ENCODE measurements at places on chromosomes 12 and 14. TPM values are rescaled to one million over a fixed set of nuclear protein-coding genes. Genes with fewer than 3 reads are reported as not detected.
A peak's percentile ranks its signal among the peaks of the same experiment; 100 is the strongest.

GRCh38 chr14:39734306-39734705 is 302.1 kb upstream of the FBXO33 start:
- H3K36me3 ChIP-seq = no peaks in the 10 kb centered on the region
- no peaks in the 10 kb centered on the region for H3K4me1 ChIP-seq
- H3K27me3 ChIP-seq = no peaks in the 10 kb centered on the region
- no peak for DNase-seq

The IFI27L2 gene
- total RNA-seq = 225 TPM

- peaks cover 9% of the 10 kb centered on the region for H3K27me3 ChIP-seq
- no peak for DNase-seq
- H3K4me3 ChIP-seq = no peak overlapping the region
- H3K27ac ChIP-seq = no peak overlapping the region
- no peaks in the 10 kb centered on the region for H3K36me3 ChIP-seq
These were observed 63.2 kb upstream of the TMX1 start for GRCh38 chr14:51176839-51177238.

GRCh38 chr12:118560733-118561132 is 184.4 kb downstream of the SUDS3 start:
- no peaks in the 10 kb centered on the region for H3K36me3 ChIP-seq
- H3K27me3 ChIP-seq = no peaks in the 10 kb centered on the region
- no peaks in the 10 kb centered on the region for H3K4me1 ChIP-seq

DNA sequence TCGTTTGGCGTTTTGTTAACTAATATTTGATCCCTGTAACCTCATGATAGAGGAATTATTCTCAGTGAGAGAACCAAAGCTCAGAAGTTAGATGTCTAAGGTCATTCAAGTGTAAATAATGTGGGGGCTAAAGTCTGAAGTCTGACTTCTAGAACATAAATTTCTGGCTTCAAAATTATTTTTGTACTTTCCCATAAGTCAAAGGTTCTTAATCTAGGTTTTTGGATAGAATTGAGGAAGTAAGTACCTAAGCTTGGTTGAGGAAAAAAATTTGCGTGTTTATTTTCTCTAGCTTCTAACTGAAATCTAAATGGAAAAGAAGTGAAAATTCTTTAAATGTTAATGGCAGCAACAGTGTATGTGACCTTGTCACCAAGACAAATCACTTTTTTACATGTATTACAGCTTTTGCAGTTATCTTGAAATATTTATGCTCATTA is 2.3 kb downstream of the LARP4 start:
- no peak for DNase-seq
- H3K4me3 ChIP-seq = peak overlapping the region; percentile 95
- H3K27ac ChIP-seq = no peak overlapping the region
- no peaks in the 10 kb centered on the region for H3K36me3 ChIP-seq

The PYM1 gene
- 38.6 TPM for total RNA-seq

DNA sequence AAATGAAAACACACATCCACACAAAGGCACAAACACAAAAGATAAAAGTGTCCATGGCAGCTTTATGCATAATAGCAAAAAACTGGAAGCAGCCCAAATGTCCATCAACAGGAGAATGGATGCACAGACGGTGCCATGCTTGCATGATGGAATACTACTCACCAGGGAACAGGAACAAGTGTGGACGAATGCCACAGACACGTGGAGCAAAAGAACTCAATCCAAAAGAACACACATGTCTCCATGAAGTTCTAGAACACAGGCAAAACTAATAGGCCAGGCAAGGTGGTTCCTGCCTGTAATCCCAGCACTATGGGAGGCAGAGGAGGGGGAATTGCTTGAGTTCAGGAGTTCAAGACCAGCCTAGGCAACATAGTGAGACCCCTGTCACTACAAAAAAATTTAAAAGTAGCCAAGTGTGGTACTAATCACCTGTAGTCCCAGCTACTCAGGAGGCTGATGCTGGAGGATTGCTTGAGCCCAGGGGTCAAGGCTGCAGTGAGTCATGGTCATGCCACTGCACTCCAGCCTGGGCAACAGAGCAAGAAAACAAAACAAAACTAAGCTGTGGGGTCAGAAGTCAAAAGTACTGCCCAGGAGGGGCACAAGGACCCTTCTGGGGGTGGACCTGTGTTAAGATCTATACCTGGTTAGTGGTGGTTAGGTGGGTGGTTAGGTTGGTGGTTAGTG is 7.3 kb upstream of the TMEM119 start:
- H3K27me3 ChIP-seq = no peaks in the 10 kb centered on the region
- H3K36me3 ChIP-seq = no peaks in the 10 kb centered on the region
- H3K4me3 ChIP-seq = no peak overlapping the region
- H3K27ac ChIP-seq = peak overlapping the region; percentile 49
- H3K4me1 ChIP-seq = peaks cover 19% of the 10 kb centered on the region
- DNase-seq = peak; percentile 37

DNA sequence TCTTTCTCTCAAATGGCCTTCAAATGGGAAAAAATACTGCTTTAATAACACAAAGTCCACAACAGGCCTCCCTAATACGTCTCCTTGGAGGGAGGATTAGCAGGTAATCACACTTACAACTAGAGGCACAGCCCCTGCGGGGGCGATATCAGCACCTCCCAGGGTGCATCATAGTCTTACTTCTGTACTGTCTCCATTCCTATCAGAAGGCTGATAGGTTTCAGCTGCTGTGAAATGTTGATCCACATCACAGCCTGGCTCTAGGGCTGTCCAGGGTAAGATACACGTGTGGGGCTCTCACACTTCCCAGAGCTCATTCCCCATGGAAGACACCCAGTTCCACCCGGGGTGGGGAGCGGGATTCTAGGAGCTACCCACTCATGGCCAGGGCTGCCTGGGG is 139.1 kb upstream of the SFSWAP start:
- no peaks in the 10 kb centered on the region for H3K36me3 ChIP-seq
- no peak overlapping the region for H3K4me3 ChIP-seq
- H3K27ac ChIP-seq = no peak overlapping the region
- no peaks in the 10 kb centered on the region for H3K4me1 ChIP-seq
- H3K27me3 ChIP-seq = no peaks in the 10 kb centered on the region
- DNase-seq = no peak

DNA sequence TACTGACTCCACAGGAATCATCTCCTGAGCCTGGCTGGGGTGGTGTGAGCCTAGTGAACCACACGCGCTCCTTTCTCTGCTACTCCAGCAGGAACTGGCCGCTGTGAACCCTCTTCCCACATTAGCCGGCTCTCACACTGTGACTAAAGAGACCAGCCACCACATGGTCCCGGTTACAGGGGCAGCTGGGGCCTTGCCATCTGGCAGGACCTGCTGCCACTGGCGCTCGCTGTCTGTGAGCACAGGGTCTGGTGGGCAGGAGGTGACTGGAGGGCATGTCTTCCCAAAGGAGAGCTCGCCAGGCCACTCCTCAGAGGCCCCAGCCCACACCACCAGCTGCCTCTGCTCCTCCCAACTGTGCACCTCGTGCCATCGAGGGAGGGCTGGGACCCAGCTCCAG is 99.3 kb downstream of the SINHCAF start:
- H3K27ac ChIP-seq = no peak overlapping the region
- H3K36me3 ChIP-seq = no peaks in the 10 kb centered on the region
- no peak for DNase-seq
- H3K4me1 ChIP-seq = no peaks in the 10 kb centered on the region

GRCh38 chr12:112988224-112988623 is 9.9 kb downstream of the OAS2 start:
- no peak for DNase-seq
- H3K27ac ChIP-seq = no peak overlapping the region
- no peaks in the 10 kb centered on the region for H3K27me3 ChIP-seq
- H3K4me3 ChIP-seq = no peak overlapping the region
- no peaks in the 10 kb centered on the region for H3K4me1 ChIP-seq

The SCARB1 gene
- 14.7 TPM for total RNA-seq

The LRTM2 gene
- not detected for total RNA-seq

- peak; percentile 92 for DNase-seq
- H3K4me1 ChIP-seq = peaks cover 10% of the 10 kb centered on the region
- H3K4me3 ChIP-seq = no peak overlapping the region
- peaks cover 18% of the 10 kb centered on the region for H3K36me3 ChIP-seq
- peak overlapping the region; percentile 58 for H3K27ac ChIP-seq
These were observed 3.0 kb downstream of the DHRS1 start for GRCh38 chr14:24296341-24297157.

GRCh38 chr12:58919231-58920101 is 838 bp downstream of the LRIG3 start:
- peak overlapping the region; percentile 48 for H3K27ac ChIP-seq
- peak; percentile 68 for DNase-seq
- H3K27me3 ChIP-seq = no peaks in the 10 kb centered on the region
- no peaks in the 10 kb centered on the region for H3K36me3 ChIP-seq
- H3K4me3 ChIP-seq = peak overlapping the region; percentile 99
- no peaks in the 10 kb centered on the region for H3K4me1 ChIP-seq

DNA sequence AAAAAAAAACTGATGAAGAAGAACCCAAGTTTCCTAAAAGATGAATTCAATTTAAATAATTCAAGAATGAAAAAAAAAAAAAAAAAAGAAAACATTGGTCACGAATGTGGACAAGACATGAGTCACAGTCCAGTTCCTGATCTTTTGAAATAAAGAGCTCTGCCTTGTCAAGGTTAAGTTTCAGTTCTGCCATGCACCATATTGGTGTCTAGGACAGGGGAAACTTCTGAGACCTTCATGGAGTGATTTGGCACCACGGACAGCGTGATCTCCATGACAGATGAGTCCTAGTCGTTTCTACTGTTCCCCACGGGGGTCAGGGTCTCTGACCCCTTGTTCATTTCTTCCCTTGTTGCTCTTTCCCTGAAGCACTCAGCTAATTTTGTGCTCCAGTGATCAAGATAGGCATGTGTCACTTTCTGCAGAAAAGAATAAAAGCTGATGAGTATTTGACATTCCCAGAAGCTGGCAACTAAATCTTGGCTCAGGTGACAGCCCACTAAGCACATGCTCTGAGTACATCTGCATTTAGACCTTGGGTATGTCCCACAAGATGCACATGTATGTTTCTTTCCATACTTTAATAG is 1159.7 kb downstream of the BCL11B start:
- H3K27me3 ChIP-seq = no peaks in the 10 kb centered on the region
- DNase-seq = peak; percentile 7
- no peaks in the 10 kb centered on the region for H3K4me1 ChIP-seq
- no peak overlapping the region for H3K27ac ChIP-seq
- no peak overlapping the region for H3K4me3 ChIP-seq
- no peaks in the 10 kb centered on the region for H3K36me3 ChIP-seq

DNA sequence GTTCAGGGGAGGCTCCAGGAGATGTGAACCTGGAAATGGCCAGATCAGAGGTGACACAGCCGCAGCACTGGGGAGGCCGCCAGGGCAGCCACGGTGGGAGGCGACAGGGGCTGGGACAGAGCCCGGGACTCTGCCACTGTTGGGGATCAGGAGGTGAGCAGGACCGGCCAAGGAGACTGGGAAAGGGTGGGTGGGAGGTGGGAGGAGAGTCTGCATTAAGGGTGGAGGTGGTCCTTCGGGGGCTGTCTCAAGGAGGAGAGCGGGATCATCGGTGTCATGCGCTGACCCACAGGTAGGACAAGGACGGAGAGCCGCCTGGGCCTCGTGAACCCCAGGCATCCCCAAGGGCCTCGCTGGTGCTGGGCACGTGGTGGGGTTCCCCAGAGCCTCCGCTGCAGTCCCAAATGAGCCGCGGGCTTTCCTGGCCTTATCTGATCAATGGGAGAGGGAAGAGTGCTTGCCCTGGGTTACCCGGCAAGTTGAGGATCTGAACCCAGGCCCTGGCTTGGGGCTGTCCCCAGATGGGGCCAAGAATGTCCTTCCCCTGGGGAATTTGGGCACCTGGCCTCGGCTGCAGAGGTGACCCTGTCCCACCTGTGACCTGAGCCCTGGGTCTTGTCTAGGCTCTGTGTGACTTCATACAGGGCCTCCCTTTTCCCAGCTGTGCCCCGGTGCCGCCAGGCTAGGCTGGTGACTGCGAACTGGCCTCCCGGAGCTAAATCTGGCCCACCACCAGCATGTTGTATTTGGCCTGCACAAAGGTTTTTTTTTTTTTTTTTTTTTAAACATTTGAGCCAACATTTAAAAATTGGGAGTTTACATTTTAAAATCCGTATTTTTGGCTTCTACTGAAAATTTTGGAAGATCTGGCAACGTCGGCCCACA is 13.2 kb downstream of the BEGAIN start:
- peaks cover 5% of the 10 kb centered on the region for H3K27me3 ChIP-seq
- H3K4me1 ChIP-seq = no peaks in the 10 kb centered on the region
- no peak overlapping the region for H3K4me3 ChIP-seq
- DNase-seq = no peak
- H3K27ac ChIP-seq = no peak overlapping the region

DNA sequence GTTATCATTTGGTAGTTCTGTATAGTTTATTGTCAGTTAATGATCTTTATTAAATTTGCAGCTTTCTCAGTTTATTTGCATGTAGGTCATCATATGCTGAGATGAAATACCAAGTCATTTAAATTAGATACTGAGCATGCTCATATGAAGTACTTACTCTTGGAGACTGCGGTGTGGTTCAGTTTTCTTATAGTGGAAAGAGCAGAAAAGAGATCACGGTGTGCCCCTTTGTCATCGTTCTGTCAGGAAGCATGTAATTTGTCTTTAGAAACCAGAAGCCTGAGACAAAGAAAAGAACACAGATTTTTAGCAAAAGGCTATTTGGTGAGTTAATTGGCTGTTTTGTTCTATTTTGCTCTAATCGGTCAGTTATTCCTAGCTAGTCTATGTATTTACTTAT is 75.6 kb downstream of the PLEKHA5 start:
- no peak overlapping the region for H3K27ac ChIP-seq
- H3K36me3 ChIP-seq = no peaks in the 10 kb centered on the region
- peak overlapping the region; percentile 15 for H3K4me3 ChIP-seq
- no peaks in the 10 kb centered on the region for H3K4me1 ChIP-seq

- peaks cover 16% of the 10 kb centered on the region for H3K4me1 ChIP-seq
- H3K27ac ChIP-seq = peak overlapping the region; percentile 90
- DNase-seq = peak; percentile 95
- H3K36me3 ChIP-seq = no peaks in the 10 kb centered on the region
- H3K27me3 ChIP-seq = no peaks in the 10 kb centered on the region
These were observed 8.1 kb upstream of the GLTP start for GRCh38 chr12:109888179-109889020.

GRCh38 chr14:67782090-67782489 is 34.3 kb downstream of the ZFYVE26 start:
- no peaks in the 10 kb centered on the region for H3K4me1 ChIP-seq
- H3K4me3 ChIP-seq = no peak overlapping the region

GRCh38 chr12:2083561-2083960 is 30.8 kb downstream of the CACNA1C start:
- no peak for DNase-seq
- H3K36me3 ChIP-seq = no peaks in the 10 kb centered on the region
- no peak overlapping the region for H3K27ac ChIP-seq
- no peaks in the 10 kb centered on the region for H3K27me3 ChIP-seq

The DTX3 gene
- 16.4 TPM for total RNA-seq

DNA sequence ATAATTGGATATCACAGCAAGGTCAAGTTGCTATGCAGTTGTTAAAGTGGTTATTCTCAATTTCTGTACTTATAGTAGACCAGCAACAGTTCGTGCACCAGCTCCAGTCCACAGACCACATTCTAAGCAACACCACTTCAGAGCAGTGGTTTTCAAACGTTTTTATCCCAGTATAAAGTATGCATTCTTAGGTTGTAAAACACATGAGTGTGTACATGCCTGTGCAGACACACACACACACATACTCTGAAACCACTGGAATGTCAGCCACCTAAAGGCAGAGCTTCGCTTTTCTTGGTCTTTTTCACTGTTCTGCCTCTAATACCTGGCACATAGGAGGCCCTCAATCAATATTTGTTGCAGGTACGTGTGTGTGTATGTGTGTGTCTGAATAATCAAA is 22.2 kb upstream of the C12orf71 start:
- no peaks in the 10 kb centered on the region for H3K27me3 ChIP-seq
- H3K27ac ChIP-seq = no peak overlapping the region
- H3K36me3 ChIP-seq = no peaks in the 10 kb centered on the region
- H3K4me1 ChIP-seq = no peaks in the 10 kb centered on the region

Measured in fibroblast of lung (primary cell).